ENCODE measurements at places on chromosomes 2 and 18. TPM values are rescaled to one million over a fixed set of nuclear protein-coding genes. Genes with fewer than 3 reads are reported as not detected.

GRCh38 chr2:230319211-230319862, 7.7 kb upstream of the SP140L start:
- DNase-seq = no peak

DNA sequence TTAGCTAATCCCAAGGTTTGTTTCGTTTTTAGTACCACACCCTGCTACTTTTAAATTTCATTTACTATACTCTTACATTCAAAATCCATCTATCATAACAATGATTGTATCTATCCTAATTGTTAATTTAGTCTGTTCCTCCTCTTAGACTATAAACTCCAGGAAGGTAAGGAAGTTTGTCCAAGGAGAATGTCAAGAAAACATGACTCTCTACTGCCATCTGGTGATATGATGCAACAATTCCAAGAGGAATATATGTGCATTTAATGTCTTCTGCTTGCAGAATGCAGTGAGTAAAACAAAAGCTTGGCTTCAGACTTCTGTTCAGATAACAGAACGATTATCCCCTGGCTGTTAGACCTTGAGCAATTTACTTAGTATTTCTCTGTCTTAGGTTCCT, 1267.1 kb downstream of the LRP1B start:
- no peak for DNase-seq

DNA sequence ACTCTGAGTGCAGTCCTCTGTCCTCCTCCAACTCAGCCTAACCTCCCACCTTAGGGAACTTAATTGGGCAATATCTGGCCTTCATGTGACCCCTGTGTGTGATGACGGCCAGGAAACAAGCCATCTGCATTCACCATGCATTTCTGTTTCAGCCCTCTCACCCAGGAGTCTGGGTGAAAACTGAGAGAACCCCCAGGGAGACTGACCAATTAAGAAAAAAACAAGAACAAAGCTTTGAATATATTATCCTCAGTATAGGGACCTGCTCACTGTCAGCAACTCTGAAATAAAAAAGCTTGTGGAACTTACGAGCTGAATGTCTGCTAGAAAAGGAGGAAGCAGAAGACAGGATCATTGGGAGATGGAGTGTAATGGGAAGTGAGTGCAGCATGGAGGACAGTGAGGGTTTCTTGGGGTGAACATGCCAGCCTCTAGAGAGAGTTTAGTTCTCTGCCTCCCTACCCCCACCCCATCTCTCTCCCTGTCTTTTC, 9.5 kb downstream of the MAPRE2 start:
- DNase-seq = no peak

- DNase-seq = no peak
Measured at GRCh38 chr2:166942377-166942776, 54.1 kb downstream of the XIRP2 start.

DNA sequence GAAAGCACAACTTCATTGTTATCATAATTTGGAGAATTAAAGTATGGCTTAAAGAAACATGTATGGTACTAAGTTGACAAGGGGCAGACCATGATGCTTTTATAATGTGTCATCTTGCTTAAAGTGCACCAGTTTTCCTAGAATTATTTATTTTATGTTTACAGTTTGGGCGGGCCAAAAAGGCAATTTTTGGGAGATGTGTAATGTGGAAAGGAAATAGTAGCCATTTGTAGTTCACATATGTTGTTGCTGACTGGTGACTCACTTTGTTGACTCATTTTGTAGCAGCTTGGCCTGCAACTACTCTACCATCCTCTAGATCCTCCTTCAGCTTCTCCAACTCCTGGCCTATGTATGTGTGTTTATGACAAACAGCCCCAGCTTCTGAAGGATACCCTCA, 7.7 kb downstream of the ZSCAN30 start:
- no peak for DNase-seq

- no peak for DNase-seq
Measured at GRCh38 chr18:11976315-11977152, 4.8 kb upstream of the IMPA2 start.

DNA sequence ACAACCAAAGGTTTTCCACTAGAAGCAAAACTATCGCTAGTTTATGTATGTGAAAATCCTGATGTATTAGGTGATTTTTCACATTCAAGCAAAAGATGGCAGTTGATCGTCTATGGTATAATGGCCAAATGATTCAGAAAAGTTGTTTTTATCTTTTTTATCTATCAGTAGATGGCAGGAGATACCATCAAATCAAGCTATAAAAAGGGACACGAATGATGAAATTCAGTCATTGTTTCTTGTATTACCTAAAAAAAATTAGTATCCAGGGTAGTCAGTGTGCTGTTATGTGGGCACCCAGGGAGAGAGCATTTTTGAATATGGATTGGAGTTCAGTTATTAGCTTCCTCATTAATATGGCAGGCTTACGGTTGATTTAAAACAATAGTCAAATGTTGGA, 22.9 kb upstream of the CAVIN2 start:
- no peak for DNase-seq

The TMEM247 gene
- not detected for total RNA-seq
